ENCODE measurements at places on chromosomes 1 and 21.

- DNase-seq: no peak
Observed at GRCh38 chr1:39043513-39043912, 17.4 kb downstream of the NDUFS5 start.

DNA sequence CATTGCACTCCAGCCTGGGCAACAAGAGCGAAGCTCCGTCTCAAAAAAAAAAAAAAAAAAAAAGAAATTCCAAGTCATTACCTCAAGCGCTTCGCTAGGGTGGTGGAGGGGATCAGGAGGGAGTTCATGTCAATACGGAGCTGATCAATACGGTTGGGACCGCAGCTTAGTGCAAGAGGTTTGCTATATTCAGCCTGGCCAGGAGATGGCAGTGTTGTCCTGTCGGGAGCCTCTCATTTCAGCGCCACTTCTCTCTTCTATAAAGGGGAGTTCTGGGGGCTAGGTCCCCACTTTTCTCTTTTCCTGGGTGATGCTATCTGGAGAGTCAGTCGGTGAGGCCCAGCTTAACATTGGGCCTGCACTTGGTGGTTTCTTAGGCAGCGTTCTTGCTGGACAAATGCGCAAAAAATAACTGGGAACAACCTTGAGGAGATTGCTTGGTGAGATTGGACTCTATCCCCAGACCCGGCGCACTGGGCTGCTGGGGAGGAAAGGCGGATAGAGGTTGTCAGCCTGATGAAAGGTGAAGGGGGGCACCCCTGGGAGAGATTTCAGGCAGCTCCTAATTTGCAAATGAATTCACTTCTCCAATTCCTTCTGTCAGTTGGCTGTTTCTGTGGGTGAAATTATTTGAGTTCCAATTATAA, 40.4 kb downstream of the KIAA0040 start:
- peak; percentile 34 for DNase-seq

GRCh38 chr1:202343652-202344349, 2.1 kb upstream of the UBE2T start:
- no peak for DNase-seq

- no peak for DNase-seq
Observed at GRCh38 chr1:167720965-167721616, 691 bp upstream of the MPZL1 start.

DNA sequence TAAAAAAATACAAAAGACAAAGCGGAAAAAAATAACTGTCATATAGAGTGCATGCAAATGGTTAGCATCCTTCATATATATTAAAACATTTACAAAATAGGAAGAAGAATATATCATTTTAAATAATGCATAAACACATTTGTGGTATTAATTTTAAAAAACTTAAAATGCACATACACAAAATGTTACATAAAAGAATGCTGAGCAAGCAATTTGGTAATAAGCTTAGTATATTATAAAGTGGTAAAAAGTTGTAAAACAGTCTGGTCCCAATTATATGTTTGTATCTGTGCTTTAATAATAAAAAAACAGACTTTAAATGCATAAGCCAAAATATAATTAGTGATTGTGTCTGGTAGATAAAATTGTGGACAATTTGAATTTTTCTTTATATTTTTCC, 394.6 kb downstream of the USH2A start:
- DNase-seq: no peak

DNA sequence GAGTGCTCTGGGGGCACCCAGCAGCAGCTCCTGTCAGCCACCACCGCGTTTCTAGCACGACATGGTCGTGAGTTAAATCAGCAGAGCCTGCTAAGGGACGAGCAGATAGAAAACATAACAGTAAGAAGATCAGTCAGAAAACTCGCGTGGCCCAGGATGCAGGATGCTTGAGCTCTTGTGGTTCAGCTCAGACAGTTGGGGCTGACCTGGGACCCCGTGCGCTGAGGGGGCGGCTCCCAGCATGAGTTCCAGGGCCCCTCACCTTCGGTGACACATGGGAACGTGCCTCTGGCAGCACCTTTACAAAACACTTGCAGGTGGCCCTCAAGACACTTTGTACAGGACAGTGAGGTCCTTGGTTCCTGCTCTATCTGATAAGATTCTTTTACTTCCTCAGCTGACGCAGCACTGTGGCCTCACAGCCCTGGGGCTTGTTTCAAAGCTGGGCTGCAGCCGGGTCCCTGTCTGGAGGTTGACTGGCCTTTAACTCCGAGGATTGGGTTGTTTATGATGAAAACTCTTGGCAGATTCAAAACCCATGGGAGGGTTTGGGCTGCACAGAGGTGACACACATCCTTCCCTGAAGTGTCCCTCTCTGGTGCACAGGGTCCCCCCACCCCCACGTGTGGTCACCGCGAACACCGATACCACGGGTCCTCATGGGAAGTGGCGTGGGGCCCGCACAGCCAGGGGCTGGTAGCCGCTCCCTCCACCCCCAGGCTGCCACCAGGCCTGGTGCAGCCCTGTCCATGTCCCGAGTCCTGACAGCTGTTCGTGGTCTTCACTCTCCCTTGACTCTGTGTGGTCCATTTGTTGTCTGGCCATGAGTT, 65.3 kb upstream of the COL6A1 start:
- no peak for DNase-seq

- no peak for DNase-seq
Observed at GRCh38 chr1:90836345-90836679, 119.2 kb upstream of the BARHL2 start.

DNA sequence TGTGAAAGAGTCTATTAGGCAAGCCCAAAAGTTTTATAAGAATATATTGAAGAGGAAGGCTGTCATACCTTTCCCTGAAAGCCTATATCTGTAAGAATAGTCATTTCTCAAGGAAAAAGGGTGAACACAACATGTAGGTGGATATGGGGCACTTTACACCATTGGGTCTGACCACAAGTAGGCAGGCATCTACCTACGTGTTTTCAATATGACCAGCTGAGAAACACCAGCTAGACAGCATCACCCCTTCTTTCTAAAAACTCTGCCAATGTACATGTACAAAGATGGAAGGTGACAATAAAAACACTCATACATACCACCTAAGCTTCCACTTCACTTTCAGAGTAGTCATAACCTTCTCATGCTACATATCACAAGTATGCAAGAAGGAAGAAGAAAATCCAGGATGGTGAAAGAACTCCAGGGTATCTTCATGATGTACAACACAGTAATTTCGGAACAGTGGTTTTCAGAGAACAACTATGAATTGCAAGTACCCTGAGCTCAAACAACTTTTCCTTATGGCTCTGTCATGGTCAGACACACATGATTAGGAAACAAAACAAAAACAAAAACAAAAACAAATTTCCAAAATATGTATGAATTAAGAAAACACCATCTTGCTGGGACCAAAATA, 98.5 kb upstream of the ADGRL2 start:
- DNase-seq: no peak

- no peak for DNase-seq
Observed at GRCh38 chr1:183821889-183822611, 17.1 kb downstream of the RGL1 start.

GRCh38 chr1:56758794-56759193, 60.4 kb downstream of the FYB2 start:
- DNase-seq: no peak

GRCh38 chr1:176090766-176091165, 116.3 kb downstream of the COP1 start:
- DNase-seq: no peak

- DNase-seq: no peak
Observed at GRCh38 chr1:100799548-100799947, 80.0 kb downstream of the VCAM1 start.

- DNase-seq: no peak
Observed at GRCh38 chr1:62306065-62306464, 13.2 kb downstream of the KANK4 start.

DNA sequence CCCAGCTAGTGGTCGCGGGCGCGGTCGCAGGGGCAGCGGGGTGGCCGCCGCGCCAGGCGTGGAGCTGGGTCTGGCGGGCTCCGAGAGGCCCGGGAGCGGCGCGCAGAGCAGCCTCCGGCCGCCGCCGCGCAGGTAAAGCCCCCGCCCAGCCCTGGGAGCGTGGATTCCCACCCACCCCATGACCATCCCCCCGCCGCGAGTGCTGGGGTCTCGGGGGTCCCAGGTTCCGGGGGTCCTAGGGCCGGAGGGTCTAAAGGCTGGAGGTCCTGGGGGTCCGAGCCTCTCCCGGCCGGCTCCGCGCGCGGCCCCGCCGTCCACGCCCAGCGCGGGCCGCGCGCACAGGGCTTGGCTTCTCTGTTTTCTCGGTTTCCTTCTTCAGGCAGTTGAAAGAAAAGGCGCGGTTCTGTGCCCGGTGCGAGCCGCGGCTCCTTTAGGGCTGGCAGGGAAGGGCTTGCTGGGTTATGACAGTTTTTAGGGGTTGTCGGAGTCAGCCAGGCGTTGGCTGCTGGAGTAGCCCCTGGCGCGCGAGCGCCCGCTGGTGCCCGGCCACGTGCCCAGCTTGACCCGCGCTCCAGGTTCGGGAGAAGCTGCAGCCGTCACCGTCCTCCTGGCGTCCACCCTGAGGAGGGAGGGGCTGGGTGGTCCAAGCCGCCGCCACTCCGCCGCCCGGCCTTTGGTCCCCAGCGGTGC, 359 bp downstream of the LRRC3 start:
- DNase-seq: no peak

- DNase-seq: no peak
Observed at GRCh38 chr1:239600588-239600987, 214.2 kb downstream of the CHRM3 start.

DNA sequence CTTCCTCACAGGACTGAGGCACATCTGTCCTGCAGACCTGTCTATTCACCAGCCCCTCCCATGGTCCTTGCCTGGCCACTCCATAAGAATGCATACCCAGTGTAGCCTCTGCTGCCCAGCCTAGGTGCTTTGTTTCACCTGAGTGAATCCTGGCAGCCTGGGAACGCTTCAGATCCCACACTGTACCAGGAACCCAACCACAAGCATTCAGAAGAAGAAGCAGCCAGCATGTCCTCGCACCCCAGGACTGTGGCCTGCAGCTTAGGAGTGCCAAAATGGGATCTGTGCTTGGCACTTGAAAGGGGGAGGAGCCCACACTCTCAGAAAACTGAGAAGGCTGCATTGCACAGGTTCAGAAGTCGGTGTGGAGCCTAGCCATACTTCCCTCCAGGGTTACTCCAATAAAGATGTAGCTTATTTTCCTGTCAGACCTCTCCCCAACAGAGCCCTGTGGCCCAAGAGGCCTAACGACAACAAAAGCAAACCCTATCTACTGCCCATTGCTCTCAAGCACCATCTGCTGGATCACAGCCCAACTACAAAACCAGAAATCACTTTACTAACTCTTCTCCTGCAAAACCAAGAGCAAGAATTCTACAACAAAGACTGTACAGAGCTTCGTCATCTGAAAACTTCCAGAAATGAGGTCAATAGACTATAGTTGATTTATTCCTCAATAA, 923.1 kb upstream of the NEGR1 start:
- no peak for DNase-seq

DNA sequence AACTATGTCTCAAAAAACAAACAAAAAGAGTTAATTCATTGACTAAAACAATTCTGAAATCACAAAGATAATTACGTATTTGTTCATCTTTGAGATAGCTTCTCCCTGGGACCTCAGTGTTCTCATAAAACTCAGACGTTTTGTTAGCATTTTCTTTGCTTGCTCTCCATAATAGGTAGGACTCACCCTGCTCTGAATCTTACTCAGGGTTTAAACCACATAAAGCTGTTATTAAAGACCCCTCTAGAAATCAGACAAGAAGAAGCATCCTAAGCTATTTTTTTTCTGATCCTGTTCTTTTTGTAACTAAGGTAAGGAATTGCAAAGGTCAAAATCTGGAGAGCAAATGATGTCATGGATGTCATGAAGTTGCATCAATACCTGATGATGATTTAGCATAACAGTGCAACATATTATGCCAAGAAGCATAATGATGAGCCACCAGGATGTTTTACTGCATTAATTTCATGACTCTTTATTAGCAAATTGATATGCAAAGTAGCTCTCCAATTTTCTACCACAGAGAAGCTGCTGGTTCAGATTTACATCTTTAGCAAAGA, 2.4 kb downstream of the FBXO42 start:
- DNase-seq: no peak

DNA sequence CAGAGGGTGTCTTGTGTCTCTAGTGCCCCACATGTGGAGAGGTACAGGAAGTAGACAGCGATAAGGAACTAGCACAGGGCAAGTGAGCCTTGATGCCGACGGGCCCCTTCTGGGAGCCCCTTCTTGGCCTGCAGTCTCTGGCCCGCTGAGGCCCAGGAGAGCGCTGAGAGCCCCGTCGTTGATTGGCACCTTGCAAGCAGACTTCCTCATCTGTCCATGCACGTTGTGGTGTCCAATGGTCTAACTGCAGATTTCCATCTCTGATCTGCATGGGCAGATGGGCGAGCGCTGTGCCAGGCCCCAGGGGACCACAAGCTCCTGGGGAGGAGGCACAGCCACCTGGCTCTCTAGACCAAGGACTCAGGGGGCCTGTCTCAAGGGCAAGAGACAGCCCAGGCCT, 32.4 kb downstream of the PLEKHA6 start:
- DNase-seq: no peak

GRCh38 chr1:29281571-29281970, 45.2 kb downstream of the PTPRU start:
- no peak for DNase-seq

GRCh38 chr1:83931658-83932253, 67.2 kb downstream of the TTLL7 start:
- no peak for DNase-seq

DNA sequence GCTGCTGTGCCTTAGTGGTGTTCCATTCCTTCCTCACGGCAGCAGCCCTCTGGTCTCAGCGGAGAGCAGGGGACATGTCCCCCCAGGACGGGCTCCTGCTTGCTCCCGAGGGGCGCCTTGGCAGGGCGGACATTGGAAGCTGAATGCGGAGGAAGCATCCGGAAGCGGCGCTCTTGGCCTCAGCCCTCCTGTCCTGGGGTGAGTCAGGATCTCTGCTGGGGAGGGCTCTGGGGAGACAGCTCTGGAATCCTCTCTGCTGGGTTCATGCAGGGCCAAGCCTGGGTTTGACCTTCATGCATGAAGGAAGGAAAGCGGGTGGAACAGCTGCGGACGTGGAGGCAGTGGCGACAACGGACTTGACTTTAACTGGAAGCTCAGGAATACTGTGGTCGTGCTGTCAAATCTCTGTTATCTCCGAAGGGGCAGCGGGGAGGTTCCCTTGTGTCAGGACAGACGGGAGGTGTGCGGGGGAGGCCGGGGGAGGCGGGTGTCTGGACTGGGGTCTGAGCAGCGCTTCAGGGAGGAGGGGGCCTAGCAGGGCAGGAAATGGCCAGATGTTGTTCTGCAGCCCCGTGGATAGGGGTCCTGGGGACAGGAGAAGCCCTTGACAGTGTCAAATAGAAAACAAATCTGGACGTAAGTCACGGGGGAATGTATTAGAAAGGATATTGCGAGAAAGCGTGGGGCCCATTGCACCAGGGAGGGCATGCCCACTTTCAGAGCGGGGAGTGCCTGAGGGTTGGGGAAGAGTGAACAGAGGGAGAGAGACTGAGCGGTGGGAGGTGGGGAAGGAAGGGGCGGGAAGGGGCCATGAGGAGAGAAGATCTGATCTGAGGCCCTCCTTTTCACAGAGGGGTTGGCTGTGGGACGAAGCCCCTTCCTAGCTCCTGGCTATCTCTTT, 26.6 kb downstream of the CRYAA start:
- no peak for DNase-seq

DNA sequence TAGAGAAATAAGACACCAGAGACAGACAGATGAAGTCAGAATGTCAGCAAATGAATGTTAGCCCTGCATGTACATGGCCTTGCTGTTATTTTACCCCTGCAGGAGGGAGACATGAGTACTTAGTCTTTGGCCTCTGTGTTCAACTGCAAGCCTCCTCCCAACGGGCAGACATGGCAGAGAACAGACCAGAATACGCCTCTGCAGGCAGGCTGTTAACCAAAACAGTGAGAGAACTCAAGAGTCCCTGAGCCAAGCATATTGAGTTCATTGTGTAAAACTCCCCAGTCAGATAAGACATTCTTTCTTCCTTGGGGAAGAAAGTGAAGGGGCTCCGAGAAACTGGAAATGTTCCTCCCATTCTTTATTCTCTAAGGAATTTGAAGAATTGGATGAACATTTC, 150.9 kb downstream of the PHTF1 start:
- DNase-seq: no peak
